ENCODE measurements at places on chromosomes 12 and 14.

GRCh38 chr12:44431647-44432343, 444.3 kb downstream of the NELL2 start:
- DNase-seq = no peak

- no peak for DNase-seq
Observed at GRCh38 chr14:103704708-103705107, 10.5 kb downstream of the XRCC3 start.

DNA sequence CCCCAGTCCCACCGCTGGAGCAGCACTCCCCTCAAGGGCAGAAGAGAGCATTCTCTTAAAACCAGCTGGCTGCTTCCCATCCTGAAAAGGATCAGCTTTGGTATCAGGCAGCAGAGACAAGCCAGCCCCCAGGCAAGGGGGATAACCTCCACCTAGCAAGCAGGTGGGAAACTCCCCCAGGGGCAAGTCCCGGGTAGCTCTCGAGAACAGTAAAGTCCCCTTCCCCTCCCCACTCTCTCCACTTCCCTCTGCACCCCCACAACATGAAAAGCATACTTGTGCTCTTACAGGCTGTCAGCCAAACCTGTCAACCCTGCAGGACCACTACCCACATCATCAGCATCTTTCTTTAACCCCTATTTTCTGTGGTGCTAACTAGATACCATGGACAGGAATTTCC, 254.0 kb downstream of the NTF3 start:
- DNase-seq = no peak

- peak; percentile 63 for DNase-seq
Observed at GRCh38 chr14:100159094-100159864, at the start of gene DEGS2. DEGS2 (minus strand) TSS chr14:100159645; CDS start chr14:100159587, 58 bp downstream.

GRCh38 chr12:88219861-88220260, 77.8 kb downstream of the TMTC3 start:
- no peak for DNase-seq

DNA sequence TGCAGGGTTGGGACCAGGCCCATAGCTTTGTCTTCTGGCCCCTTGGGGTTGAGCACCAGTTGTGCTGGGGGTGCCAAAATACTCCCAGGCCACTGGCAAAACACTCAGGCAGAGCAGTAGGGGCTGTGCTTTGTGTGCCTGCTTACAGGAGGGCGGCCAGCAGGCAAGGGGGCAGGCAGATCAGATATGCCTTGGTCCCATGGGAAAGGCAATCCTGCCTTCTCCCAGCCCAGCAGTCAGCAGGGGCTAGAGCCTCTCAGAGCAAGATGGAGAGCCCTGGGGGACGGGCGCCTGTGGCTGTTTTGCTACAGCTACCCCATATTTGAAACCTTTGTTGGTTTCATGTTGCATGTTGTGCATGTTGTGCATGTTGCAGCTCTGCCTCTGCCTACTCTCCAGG, 36.2 kb upstream of the TMX1 start:
- no peak for DNase-seq

DNA sequence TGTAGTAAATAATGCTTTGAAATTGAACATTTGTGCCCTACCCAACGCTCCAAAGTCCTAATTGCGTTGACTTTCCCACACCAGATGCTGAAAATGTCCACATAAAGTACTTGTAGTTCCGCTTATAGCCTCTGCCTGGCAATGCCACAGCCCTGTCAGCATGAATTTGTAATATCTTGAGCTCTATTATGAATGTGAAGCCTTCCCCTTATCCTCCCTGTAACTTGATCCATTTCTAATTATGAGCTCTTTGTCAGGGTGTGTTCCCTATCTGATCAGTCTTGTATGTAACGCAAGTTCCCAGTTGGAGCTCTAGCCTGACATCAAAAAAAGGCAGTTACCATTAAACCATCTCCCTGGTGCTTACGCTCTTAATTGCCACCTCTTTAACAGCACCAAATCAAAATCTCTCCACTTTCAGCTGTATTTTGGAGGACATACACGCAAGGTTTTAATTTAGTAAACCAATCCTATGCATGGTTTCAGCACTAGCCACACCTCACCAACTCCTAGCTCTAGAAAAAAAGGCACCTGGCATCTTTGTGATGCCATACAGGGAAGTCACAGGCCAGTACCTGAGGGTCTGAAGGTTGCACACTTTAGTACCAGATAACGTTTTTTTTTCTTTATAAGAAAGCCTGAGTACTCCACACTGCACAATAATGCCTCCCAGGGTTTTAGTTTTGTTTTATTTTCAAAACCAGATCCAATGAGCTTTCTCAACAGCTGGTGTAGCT, 69.3 kb downstream of the EEA1 start:
- DNase-seq = no peak

DNA sequence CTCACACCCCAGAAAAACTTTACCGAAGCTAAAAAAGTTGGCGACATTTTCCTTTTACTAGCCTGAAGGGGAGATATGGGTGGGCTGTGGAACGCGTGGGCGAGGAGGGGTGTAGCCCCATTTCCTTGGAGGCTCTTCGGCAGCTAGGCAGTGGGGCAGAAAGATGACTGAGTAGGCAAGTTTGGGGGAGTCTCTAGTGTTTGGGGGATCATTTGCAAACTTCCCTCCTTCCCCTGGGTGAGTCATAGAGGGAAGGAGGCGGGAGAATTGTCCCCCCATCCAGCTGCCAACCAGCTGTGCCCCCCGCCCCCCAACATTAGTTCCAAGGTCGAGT, 2.3 kb downstream of the GLI1 start:
- no peak for DNase-seq

DNA sequence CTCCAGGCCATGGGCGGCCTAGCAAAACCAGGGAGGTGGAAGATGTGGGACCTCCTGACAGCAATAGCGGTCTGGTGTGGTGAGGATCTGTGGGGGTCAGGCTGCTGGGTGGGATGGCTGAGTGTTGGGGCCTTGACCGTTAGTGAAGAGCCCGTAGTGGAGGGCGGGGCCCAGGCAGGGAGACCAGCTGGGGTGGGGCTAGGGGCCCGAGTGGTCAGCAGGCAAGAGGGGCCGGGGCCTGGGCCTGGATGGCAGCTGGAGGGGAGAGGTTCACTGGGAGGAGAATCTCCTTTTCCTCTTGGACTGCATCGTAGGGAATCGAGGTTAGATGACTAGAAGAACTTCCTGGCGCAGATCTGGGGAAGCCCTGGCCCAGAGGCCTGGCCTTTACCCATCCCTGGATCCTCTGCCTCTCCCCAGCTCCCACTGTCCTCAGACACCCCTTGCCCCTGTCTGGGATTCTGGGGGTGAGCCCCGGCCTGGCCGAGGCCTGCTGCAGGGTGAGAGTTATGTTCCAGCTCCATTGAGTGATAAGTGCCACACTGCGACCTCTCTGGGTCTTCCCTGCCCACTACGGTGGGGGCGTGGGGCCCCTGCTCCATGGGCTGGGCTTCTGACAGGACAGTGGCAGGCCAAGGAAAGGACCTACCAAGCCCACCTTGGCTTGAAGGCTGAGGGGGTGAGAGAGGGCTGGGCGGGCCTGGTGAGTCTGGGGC, 47.1 kb downstream of the KRT80 start:
- no peak for DNase-seq

Measured in memory B cell (primary cell).